ENCODE measurements at places on chromosomes 4 and X. TPM values are rescaled to one million over a fixed set of nuclear protein-coding genes. Genes with fewer than 3 reads are reported as not detected.

The TEX11 gene
- polyA plus RNA-seq = not detected

DNA sequence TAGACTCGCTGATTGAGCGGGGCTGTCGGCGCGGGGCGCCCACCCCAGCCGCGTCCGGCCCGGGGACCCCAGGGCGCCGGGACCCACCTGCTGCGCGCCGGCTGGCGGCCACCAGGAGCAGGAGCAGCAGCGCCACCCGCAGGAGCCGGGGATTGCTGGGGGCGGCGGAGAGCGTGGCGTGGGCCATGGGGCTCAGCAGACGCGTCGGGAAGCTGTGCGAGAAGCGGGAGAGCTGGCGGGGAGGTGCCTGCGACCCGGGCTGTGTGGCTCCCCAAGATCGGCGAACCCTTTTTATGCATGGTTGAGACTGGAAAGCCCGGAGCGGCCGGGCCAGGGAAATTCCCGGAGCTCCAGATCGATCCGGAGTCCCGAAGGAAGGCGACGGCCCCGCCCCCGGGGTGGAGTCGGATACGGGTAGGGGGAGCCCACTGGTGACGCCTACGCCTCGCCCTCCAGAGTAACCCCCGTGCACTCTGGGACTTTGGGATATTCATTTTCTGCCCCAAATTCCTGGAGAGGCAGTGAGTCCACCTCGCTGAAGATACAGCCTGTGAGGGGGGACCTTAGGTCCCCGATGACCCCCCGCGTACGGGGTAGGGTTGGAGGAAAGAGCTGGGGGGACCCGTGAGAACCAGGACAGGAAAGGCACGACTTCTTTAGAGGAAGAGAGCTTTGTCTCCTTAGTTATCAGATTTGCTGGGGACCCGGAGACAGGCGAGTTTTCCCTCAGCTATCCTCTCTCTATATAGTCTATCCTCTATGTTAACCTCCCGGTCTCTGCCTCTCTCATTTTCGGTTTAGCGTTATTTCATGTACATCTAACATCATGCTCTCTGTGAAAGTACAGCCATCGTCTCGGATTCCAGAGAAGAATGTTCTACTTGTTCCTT is at the start of gene CXCL3:
Gene CXCL3, minus strand, starts transcription at position 265 of the 890 bp plus-strand sequence. Its CDS starts 78 bp downstream, at position 187.
- H3K36me3 ChIP-seq = no peaks in the 10 kb centered on the region
- no peak for DNase-seq
- H3K27me3 ChIP-seq = no peaks in the 10 kb centered on the region
- H3K4me1 ChIP-seq = no peaks in the 10 kb centered on the region
- H3K4me3 ChIP-seq = peak within 1 kb of the TSS; percentile 0
- no peak within 1 kb of the TSS for H3K27ac ChIP-seq

GRCh38 chrX:110081740-110082139 is 78.8 kb downstream of the TMEM164 start:
- no peaks in the 10 kb centered on the region for H3K36me3 ChIP-seq
- H3K4me3 ChIP-seq = no peak overlapping the region
- H3K27ac ChIP-seq = no peak overlapping the region
- DNase-seq = no peak
- H3K27me3 ChIP-seq = no peaks in the 10 kb centered on the region
- H3K4me1 ChIP-seq = no peaks in the 10 kb centered on the region

DNA sequence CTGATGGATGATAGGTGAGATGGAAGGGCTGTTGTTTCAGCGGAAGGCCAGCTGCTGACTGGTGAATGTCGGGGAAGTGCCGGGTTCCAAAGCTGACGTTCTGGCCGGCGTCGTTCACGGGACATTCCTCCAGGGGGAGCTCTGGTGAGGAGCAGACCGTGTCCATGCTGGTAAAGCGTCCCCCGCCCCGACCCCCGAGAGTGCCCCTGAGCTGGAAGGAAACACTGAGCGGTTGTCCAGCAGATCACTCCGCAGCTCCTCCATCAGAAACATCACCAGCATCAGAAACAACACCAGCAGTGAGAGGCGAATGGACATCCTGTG is 18.6 kb upstream of the ADRA2C start:
- no peak overlapping the region for H3K4me3 ChIP-seq
- DNase-seq = no peak
- no peak overlapping the region for H3K27ac ChIP-seq

The SLC6A14 gene
- polyA plus RNA-seq = not detected

DNA sequence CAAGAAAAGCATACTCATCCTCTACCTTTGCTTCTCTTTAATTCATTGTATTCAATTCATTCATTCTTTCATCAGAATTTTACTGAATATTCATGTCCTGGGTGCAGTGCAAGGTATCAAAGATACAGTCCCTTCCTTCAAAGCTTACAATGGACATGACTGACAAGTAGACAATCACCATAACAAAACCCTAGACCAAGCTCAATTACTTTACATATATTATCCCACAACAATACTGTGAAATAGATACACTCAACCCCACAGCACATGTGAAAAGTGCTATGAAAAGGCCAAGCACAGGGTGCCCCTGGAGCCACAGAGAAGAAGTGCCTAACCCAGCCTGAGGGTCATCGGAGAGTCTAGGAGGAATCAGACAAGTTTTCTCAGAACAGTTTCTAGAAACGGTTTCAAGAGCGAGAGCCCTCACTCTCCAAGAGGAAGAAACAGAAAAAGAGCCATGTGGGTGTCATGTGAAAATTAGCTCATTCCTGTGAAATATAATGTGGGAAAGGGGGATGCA is 15.3 kb downstream of the AMBN start:
- H3K27ac ChIP-seq = no peak overlapping the region
- no peaks in the 10 kb centered on the region for H3K4me1 ChIP-seq
- no peak overlapping the region for H3K4me3 ChIP-seq
- no peak for DNase-seq
- no peaks in the 10 kb centered on the region for H3K27me3 ChIP-seq

The TMPRSS11A gene
- not detected for polyA plus RNA-seq

GRCh38 chr4:14918336-14918735 is 83.9 kb upstream of the CPEB2 start:
- H3K36me3 ChIP-seq = no peaks in the 10 kb centered on the region
- no peak overlapping the region for H3K4me3 ChIP-seq
- H3K27ac ChIP-seq = no peak overlapping the region
- H3K4me1 ChIP-seq = no peaks in the 10 kb centered on the region
- no peak for DNase-seq

- no peaks in the 10 kb centered on the region for H3K27me3 ChIP-seq
- H3K36me3 ChIP-seq = no peaks in the 10 kb centered on the region
- no peak overlapping the region for H3K27ac ChIP-seq
- no peaks in the 10 kb centered on the region for H3K4me1 ChIP-seq
These were observed 18.5 kb upstream of the DCAF4L1 start for GRCh38 chr4:41963105-41963504.

- H3K4me1 ChIP-seq = no peaks in the 10 kb centered on the region
- H3K27me3 ChIP-seq = no peaks in the 10 kb centered on the region
- DNase-seq = no peak
- no peak overlapping the region for H3K4me3 ChIP-seq
- H3K27ac ChIP-seq = no peak overlapping the region
These were observed 127.9 kb downstream of the IL13RA2 start for GRCh38 chrX:114889481-114889880.

The P2RY4 gene
- not detected for polyA plus RNA-seq

The CLDN34 gene
- polyA plus RNA-seq = not detected

DNA sequence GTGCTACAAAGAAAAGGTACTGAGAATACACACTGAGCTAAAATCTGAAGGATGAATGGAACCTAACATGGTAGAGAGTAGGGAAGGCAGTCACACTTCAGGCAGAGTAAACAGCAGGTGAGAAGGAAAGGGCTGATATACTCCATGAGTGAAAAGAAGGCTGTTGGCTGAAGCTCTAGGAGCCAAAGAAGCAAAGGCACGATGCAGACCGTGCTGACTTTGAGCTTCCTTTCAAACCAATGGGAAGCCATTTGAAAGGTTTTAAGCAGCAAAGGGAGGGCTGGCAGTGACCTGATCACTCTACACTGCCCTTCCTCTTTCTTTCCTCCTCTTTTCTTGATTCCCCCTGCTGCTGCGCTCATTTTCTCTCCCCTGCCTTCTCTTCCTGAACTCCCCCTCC is 66.4 kb downstream of the TMEM154 start:
- H3K4me1 ChIP-seq = no peaks in the 10 kb centered on the region
- no peaks in the 10 kb centered on the region for H3K27me3 ChIP-seq
- no peak for DNase-seq

The STK26 gene
- 48.5 TPM for polyA plus RNA-seq

- peaks cover 18% of the 10 kb centered on the region for H3K4me1 ChIP-seq
- H3K36me3 ChIP-seq = no peaks in the 10 kb centered on the region
- no peak for DNase-seq
These were observed 167.9 kb downstream of the CAMK2D start for GRCh38 chr4:113593400-113594230.

DNA sequence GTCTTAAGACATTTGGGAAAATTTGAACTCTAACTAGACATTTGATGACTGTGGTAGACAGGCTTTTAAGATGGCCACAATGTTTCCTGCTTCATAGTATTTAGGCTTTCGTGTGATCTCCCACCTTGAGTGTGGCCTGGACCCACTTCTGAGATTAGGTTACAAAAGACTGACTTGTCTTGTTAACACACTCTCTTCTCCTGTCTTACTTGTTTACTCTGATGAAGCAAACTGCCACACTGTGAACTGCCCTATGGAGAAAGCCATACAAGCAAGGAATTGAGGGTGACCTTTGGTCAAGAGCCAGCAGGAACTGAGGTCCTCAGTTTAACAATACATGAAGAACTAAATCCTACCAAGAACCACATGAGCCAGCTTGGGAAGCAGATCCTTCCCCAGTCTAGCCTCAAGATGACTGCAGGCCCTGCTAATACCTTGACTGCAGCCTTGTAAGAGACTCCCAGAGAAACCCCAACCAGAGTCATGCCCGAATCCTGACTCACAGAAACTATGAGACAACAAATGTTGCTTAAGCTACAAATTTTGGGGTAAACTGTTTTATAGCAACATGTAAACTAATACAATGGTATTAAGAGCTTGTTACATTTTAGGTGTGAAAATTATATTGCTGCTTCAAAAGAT is 20.3 kb downstream of the UBA6 start:
- peaks cover 4% of the 10 kb centered on the region for H3K4me1 ChIP-seq
- H3K27me3 ChIP-seq = no peaks in the 10 kb centered on the region
- H3K27ac ChIP-seq = no peak overlapping the region
- no peak overlapping the region for H3K4me3 ChIP-seq
- DNase-seq = no peak

DNA sequence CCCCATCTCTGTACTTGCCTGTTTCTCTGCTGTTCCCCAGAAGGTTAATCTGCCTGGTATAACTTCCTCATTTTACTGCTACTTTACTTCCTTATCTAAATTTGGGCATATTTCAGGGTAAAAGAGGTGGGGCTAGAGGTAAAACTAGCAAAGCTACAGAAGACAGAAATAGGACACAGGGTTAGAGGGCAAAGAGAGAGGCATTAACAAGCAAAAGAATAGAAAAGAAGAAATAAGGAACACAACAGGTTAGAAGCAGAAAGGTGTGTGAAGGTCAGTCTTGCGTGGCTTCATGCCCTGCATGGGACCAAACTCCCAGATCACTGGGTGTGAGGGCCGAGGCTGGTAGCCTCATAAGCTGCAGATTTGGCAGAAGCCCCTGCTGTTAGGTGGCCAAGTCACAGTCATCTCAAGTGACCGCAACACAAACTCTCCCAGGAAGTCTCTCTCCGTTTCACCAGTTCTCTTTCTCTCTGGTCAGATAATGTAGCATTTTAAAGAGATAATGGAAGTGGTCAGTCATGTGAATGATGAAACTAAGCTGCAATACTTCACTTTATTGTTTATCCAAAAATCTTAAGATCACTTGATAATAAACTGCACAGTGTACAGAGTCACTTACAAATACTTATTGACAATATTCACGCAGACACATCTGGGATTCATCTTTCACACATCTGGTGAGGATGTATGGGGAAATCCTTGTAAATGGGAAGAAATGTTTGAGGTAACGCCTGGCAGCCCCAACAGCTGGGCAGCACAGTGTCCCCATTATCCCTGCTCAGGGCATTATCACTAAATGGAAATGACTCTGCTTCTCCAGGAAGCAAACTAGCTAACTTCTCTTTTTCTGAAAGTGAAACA is 16.4 kb downstream of the TMEM154 start:
- no peaks in the 10 kb centered on the region for H3K27me3 ChIP-seq
- no peak for DNase-seq
- no peaks in the 10 kb centered on the region for H3K36me3 ChIP-seq
- no peak overlapping the region for H3K27ac ChIP-seq
